ENCODE measurements at places on chromosomes 13 and 19. TPM values are rescaled to one million over a fixed set of nuclear protein-coding genes. Genes with fewer than 3 reads are reported as not detected.
A peak's percentile ranks its signal among the peaks of the same experiment; 100 is the strongest.

DNA sequence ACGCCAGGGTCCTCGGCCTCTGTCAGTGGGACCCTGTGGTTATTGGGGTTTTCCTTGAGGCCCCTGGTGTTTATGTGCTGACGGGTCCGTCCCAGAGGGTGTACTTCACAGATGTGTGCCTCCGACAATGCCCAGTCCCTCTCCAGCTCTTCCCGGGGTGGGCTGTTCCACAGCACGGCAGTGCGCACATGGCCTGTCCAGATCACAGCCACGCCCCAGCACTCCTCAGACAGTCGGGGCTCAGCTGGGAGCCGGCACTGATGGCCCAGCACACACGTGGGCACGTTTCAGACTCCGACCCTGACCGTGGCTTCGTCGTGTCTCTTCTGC, 16.9 kb upstream of the F7 start:
- peak; percentile 23 for DNase-seq

GRCh38 chr13:26985285-26985878, 186.2 kb downstream of the USP12 start:
- DNase-seq, result no peak

DNA sequence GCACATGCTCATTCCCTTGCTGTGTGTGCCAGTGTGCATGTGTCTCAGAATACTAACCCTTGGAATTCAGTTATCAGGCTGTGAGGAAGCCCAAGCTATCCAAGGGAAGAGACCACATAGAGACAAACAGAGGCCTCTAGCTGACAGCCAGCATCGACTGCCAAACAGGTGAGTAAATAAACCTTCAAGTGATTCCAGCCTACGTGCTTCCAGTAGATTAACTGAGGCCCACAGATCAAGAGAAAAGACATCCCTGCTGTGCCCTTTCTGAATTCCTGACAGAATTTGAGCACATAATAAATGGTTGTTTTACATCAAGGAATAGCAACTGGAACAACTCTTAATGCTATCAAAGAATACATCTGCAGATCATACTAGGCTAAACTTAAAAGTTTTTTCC, 17.5 kb downstream of the ZC3H13 start:
- DNase-seq, result no peak

GRCh38 chr13:112702341-112702985, 12.6 kb downstream of the ATP11A start:
- no peak for DNase-seq

The CRX gene
- total RNA-seq, result not detected

The GZMM gene
- not detected for total RNA-seq

GRCh38 chr19:57776764-57777296, 7.4 kb downstream of the ZNF586 start:
- DNase-seq, result no peak

- no peak for DNase-seq
Measured at GRCh38 chr13:50493683-50494082, 349.8 kb downstream of the DLEU7 start.

DNA sequence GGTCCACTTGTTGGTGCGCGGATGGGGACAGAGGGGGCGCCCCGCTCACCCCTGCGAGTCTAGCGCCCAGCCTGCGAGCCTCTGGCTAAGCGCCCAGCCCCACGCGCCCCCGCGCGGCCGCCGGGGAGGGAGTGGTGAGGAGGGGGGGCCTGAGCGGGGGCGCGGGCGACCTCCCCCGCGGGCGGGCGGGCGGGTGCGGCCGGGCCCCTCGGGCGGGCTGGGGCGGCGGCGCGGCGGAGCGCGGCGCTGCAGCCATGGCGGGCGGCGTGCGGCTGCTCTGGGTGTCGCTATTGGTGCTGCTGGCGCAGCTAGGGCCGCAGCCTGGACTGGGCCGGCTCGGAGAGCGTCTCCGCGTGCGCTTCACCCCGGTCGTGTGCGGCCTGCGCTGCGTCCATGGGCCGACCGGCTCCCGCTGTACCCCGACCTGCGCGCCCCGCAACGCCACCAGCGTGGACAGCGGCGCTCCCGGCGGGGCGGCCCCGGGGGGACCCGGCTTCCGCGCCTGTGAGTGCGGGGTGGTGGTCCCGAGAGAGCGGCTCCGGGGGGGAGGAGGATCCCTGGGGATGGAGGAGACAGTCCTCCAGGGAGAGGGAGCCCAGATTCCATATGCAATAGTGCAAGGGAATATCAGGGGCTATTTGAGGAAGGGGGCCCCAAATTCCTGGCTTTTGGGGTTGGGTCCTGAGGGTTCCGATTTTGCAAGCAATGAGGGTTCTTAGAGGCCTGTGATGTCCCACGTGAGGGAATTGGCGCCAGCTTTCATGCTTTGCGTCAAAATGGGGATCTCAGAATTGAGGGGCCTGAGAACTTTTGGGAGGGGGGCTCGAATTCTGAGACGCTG, at the start of gene LTBP4:
Gene LTBP4 (plus strand): TSS at position 236 of the 841 bp plus-strand sequence. CDS start 19 bp downstream, at position 255.
- DNase-seq, result peak; percentile 82

GRCh38 chr13:30577401-30577852, 40.3 kb upstream of the USPL1 start:
- no peak for DNase-seq

The ZNF99 gene
- 0.08 TPM for total RNA-seq

DNA sequence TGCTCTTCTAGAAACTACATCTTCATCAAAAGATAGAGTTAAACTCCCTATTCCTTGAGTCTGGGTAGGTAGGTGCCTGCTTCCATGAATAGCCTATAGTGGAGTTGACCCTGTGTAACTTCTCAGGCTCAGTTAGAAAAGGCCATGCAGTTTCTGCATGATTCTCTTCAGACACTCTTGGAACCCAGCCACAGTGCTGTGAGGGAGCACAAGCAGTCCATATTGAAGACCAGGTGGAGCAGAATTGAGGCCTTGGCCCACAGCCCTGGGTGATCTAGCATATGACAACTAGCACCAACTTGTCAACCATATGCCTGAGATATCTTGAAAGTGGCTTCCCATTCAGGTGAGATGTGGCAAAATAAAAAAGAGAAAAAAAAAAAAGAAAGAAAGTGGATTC, 10.3 kb upstream of the PAN3 start:
- no peak for DNase-seq
